Ureter (tissue), 1 donor: ENCODE measurements at places on chromosomes 5 and 9.

DNA sequence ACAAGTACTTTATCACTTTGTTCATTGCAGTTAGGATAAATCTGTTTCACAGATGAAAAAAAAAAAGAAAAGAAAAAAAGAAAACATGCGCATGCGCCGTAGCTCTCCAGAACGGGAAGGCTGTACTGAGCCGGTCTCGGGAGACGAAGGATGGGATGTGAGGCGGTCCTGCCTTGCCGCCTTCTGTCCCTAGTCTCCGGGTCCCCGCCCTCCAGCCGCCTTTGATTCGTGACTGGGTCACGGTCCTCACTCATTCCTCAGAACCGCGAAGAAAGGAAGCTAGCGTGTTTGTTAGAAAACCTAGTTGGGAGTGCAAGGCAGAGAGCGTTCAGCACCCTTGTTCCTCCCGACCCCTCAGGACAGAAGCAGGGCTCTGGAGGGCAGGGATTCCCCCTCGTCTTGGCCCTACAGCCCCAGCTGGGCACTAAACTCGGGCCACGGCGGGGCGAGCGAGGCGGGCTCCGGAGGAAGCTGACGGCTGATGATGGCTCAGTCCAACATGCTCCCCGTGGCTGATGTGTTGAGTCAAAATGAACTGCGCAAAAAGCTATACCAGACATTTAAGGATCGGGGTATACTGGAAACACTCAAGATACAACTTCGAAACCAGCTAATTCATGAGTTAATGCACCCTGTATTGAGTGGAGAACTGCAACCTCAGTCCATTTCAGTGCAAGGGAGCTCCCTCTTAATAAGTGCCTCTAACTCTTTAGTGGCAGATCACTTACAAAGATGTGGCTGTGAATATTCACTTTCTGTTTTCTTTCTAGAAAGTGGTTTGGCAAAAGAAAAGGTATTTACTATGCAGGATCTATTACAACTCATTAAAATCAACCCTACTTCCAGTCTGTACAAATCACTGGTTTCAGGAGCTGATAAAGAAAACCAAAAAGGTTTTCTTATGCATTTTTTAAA lies 40.0 kb downstream of the CPLANE1 start:
- DNase-seq: no peak

DNA sequence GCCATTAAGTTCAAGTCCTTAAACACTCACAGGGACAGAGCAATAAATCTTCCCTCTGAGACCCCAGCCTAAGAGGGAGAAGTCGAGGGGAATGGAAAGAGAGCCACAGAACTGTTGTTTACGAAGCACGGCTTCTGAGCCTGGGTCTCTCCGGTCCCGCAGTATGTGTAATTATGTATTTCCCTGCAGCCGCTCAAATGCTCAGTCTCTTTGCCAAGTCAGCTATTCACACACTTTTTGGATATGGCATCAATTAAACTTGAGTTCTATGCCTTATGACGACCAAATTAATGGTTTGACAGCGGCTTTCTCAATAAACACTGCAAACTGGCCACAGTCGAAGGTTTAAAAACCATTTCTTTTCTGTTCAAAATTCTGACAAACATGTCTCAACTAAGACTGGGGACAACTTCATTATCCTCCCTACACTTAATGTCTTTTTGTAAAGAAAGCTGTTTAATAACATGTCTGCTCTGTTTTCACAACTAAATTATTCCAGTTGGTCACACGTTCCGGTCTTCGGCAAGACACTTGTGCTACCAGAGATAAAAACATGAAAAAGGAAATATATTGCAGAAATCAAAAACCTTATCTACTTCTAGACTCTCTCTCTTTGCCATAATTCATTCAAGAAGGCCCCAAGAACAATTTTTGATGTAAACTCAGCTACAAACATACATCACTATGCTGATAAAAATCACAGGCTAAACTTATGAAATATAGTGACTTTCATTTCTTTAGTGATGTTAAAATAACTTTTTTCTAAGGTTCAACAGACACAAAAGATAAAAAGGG lies 203.2 kb downstream of the GAPVD1 start:
- peak; percentile 13 for DNase-seq

- no peak for DNase-seq
Observed at GRCh38 chr5:4730279-4730678, 409.9 kb upstream of the ADAMTS16 start.

- no peak for DNase-seq
Observed at GRCh38 chr5:6573651-6574101, 59.2 kb downstream of the NSUN2 start.

DNA sequence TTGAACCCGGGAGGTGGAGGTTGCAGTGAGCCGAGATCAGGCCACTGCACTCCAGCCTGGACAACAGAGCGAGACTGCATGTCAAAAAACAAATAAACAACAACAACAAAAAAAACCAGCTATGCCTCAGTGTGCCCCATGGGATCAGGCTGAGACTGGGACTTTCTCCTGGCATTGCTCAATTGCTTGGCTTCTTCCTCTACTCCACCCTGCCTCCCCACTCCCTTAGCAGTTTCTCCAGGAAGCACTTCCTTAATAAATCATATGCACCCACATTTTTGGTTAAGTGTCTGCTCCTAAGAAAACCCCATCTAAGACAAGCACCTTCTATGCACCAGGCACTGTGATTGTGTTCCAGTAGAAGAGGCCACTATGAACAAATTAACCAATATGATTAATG lies 41.0 kb upstream of the TMEM252 start:
- no peak for DNase-seq

DNA sequence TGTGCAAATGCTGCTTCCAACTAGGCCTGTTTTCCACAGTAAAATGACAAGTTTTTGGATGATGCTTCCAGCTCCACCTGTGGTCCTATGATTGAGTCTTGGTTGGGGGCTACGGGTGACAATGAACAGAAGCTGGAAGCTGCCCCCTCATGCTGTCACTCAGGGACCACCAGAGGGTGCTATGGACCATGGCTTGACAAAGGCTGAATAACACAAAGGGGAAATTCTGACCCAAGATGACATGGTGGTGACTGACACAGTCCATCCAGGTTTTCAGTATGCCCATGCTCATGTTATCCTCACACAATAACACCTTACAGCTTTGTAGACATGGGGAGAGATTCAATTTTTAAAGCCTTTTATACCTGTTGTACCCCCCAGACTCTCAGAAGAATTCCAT lies 23.9 kb upstream of the SAP30L start:
- no peak for DNase-seq

DNA sequence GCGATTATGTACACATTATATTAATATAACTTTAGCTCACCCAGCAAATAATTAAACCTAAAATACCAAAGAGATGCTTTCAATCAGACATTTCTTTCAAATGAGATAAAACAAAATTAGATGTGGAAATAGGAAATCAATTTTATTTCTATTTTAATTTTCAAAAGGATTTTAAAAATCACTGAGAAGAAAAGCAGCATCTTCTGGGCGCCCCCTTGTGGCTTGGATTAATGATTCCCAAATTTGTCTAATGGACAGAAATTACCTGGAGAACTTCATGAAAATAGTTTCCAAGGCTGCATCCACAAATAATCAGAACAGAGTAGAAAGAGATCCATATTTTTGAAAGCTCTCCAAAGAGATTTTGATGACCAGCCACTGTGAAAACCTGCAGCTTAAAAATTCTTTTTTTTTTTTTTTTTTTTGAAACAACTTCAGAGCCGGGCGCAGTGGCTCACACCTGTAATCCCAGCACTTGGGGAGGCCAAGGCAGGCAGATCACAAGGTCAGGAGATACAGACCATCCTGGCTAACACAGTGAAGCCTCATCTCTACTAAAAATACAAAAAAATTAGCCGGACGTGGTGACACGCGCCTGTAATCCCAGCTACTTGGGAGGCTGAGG lies 50.9 kb upstream of the CEMIP2 start:
- peak; percentile 52 for DNase-seq

- no peak for DNase-seq
Observed at GRCh38 chr5:93022211-93022610, 558.8 kb downstream of the NR2F1-AS1 start.

- DNase-seq: no peak
Observed at GRCh38 chr9:108108280-108108851, 618.8 kb upstream of the KLF4 start.

DNA sequence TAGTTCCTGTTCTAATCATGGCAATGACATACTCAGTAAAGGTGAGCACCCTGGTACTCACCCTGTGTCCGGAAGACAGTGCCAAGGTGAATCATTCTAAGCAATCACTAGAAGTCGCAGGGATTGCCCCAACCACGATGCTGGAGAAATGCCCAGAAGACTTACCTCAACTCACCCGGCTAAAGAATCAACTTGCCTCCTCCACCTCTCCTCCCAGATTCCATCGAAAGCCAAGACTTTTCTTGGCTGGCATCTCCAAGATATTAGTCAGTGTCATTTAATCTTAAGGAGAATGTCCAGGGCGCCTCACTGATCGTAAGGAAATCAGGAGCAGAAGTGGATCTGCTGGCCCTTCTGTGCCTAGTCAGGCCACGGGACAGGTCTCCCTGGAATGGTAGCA lies 204.9 kb downstream of the ERCC6L2 start:
- no peak for DNase-seq

DNA sequence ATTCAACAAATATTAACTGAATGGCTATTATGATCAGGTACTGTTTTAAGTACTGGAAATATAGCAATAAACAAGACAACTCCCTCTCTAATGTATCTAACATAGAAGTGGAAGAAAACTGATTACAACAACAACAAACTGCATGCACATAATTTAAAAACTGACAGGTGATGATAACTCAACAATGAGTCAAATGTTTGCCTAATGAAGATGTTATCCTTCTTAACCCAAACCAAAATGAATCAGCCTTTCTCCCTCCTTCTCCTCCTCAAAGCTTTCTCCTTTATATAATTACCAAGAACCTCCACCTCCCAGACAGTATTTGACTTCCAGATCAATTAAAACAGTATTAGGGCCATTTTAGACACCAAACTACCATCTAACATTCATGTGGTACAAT lies 49.3 kb downstream of the RICTOR start:
- DNase-seq: no peak

- no peak for DNase-seq
Observed at GRCh38 chr5:22938362-22938761, 85.2 kb upstream of the CDH12 start.

DNA sequence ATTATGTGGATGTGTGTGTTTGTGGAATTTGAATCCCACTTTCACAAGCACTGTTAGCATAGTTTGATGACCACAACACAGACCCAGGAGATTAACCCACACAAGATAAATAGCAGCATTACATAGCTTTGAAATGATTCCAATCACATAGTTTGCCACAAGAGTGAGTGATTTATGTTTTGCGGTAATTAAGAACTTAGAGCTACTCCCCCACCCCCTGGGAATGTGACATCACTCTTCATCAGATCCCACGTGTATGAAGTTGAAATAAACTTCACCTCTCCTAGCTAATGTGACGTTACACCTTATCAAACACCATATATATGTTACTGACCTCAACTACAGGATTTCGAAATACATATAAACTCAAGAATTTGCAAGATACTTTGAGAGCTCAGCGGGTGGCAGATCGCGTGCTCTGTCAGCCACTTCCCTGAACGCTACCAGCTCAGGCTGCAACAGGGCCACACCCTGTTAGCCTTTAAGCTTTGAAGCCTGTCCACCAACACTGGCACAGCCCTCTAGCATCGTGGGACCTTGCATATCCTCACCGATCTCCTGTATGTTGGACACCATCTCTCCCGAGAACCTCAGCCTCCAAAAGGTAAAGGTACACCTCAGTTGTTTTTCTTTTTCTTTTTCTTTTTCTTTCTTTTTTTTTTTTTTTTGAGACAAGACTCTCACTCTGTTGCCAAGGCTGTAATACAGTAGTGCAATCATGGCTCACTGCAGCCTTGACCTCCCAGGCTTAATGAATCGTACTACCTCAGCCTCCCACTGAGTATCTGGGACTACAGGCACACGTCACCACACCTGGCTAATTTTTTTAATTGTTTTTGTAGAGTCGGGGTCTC lies 1.7 kb upstream of the AGTPBP1 start:
- DNase-seq: no peak

- no peak for DNase-seq
Observed at GRCh38 chr9:116234081-116234480, 80.5 kb downstream of the PAPPA start.

DNA sequence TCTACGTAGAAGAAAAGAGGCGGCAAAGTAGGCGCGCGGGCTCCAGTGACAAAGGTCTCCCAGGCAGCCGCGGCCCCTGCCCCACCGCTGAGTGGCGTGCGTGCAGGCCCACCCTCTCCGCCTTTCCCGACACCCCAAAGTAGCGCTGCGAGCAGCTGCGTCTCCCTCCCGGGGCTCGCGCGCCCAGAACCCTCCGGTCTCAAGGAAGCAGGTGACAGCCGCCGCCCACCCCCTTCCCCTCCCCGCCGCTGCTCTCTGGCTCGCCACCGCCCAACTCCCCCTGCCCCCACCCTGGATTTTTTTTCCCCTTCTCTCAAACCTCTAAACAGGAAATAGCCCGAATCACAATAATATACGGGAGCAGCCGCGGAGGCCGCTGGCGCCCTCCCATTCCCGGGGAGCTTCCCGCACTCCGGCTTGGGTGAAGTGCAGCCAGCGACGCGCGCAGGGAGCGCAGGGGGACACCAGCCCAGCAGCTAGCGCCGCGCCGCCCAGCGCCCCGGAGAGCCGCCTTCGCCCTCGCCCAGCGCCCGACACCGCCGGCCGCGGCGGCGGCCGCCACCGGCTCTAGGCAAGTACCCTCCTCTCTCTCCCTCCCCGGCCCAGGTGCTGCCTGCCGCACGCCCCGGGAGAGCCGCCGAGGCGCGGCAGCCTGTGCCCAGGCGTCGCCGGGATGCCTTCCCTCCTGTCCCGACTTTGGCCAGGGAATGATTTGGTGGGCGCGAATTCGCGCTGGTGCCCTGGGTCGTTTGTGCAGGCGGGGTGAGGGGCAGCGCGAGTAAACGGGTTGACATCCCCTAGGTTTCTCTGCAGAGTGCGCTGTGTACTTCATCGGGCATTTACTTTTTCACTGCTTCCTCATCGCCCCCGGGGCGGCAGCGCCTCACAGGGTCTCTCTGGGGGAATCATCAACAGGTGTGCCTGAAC lies 52.7 kb upstream of the TJP2 start:
- peak; percentile 83 for DNase-seq

GRCh38 chr5:135738564-135738875 lies 95.9 kb upstream of the SLC25A48 start:
- DNase-seq: peak; percentile 14

DNA sequence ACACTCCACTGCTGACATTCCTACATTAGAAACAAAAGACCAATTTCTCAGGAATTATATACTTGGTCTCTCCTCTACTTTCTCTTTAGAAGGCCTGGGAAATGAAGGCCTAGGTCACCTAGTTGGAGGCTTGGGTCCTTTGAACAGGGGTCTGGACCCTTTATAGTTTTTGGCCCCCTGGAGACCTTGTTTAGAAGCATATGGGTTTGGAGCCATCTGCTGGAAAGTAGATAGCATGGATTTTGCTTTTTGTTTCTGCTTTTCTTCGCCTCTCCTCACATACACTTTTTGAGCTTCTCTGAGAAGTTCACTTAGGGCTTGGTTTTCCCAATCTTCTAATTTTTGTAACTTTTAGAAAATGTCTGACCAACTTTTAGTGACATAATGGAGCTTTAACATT lies 67.1 kb upstream of the CDK20 start:
- DNase-seq: no peak

- no peak for DNase-seq
Observed at GRCh38 chr5:179240561-179240960, 104.7 kb downstream of the ADAMTS2 start.
